NCI-H1436 (cell line): ENCODE measurements at places on chromosomes 12 and 14.

- no peak for DNase-seq
Observed at GRCh38 chr14:97706819-97707218, 909.6 kb downstream of the VRK1 start.

GRCh38 chr12:54220092-54220557, 31.3 kb upstream of the SMUG1 start:
- peak; percentile 39 for DNase-seq

DNA sequence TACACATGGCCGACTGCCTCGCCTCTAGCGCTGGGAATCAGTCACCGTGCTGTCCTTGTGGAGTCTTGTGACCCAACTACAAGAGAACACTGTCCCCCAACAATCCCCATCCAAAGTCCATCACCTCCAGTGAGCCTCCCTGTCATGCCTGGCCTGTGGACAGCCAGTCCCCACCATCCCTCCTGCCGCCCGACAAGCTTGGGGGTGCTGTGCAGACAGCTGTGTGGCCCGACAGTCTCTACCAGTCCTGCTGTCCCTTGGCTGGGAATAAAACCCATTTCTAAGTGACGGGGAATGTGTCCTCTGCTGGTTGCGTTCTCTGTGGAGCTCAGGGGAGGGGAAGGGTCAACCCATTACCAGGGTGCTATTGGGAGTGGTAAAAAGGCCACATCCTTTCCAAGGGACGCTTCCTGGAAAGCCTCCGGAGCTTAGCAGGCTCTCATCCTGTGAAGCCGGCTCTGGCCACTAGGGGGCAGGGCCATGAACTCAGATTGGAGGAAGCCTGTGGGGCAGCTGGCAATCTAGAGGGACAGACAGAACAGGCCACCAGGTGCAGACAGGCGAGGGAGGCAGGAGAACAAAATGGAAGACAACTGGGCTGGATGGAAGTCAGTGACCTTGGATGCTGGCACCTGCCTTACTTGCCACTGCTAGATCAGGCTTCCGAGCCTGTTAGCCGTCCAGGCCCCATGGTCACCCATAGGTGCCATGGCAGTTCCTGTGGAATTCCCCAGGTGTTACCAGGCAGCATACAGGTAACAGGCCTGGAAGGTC, 12.0 kb upstream of the BLTP3B start:
- peak; percentile 49 for DNase-seq

- no peak for DNase-seq
Observed at GRCh38 chr12:116133149-116133548, 144.3 kb downstream of the MED13L start.

GRCh38 chr14:75280831-75281653, 2.4 kb downstream of the FOS start:
- no peak for DNase-seq
